Choroid plexus epithelial cell (primary cell): ENCODE measurements at places on chromosomes 6 and 20.

- no peak for DNase-seq
Observed at GRCh38 chr6:147675281-147675680, 166.8 kb downstream of the SAMD5 start.

GRCh38 chr6:113009682-113010081 lies 662.6 kb downstream of the RFPL4B start:
- DNase-seq = peak; percentile 49

- no peak for DNase-seq
Observed at GRCh38 chr6:106114492-106114891, 28.4 kb downstream of the PRDM1 start.

DNA sequence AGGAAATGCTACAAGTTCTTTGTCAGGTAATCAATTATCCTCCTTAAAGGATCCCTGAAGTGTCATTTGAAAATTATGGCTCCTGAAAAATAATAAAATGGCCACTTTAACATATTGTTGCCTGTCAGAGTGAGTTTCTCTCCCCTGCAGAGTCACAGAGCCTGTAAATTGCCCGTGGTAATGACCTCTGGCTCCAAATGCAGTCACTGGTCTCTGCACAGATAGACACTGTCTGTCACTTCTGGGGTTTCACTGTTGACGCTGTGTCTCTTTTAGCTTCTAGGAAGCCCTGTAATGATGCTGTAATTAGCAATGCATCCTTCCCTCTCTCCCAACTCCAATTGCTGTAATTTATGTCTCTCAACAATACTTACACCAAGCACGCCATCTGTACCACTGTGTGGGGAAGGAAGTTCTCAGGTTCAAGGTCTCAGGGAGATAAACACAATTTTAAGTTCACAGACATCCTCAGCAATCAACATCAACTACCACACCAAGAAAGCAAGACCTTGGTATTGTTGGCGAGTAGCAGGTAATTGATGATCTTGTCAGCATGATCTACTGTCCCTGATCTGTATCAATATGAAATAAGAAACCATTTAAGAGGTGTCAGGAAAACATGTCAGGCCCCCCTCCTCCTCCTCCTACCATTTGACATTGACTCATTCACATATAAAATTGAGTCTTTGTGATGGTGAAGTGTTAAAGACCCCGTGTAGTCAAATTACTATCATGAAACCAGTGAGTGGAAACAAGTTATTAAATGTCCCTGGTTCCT lies 91.2 kb upstream of the SULF2 start:
- DNase-seq = no peak

GRCh38 chr6:155154158-155154830 lies 109.5 kb upstream of the CLDN20 start:
- DNase-seq = peak; percentile 91
